ENCODE measurements at places on chromosomes 4 and X.

- no peak for DNase-seq
Measured at GRCh38 chrX:25017667-25018247, 2.0 kb upstream of the ARX start.

DNA sequence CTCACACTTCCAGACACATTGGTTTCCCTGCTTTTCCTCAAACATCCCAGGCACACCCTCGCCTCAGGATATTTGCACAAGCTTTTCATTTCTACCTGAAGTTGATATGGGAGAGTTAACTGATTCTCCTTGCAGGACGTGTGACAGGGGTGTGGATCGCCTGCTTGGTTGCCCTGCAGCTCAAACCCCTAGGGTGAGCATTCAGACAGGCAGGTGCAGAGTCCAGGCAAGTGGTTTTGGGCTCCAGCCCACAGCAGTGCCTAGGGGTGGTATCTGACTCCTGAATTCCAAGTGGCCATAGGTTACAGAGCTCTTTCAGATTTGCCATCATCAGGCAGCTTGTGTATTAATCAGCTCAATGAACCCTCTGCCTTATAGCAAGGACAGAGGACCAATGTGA, 1104.2 kb upstream of the IGFBP7 start:
- DNase-seq: no peak

DNA sequence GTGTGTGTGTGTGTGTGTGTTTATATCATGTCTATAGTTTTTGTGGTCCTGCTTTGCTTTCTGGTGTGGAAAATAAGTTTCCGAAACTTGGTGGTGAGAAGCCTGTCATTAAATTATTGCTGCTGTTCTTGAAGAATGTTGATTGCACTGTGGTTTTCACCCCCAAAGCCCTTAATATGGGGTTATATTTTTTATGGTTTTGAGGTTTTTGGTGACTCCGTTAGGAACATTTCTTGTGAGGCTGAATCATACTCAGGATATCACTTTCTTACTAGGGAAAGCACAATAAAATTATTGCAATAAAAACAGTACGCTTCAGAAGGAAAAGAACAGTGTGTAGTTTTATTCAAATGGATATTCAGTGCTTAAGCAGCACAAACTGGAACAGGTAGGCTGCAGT, 539.1 kb upstream of the MAGEB18 start:
- no peak for DNase-seq

GRCh38 chr4:104616401-104616820, 121.7 kb upstream of the CXXC4 start:
- no peak for DNase-seq

GRCh38 chr4:186771624-186772023, 48.0 kb upstream of the FAT1 start:
- no peak for DNase-seq

DNA sequence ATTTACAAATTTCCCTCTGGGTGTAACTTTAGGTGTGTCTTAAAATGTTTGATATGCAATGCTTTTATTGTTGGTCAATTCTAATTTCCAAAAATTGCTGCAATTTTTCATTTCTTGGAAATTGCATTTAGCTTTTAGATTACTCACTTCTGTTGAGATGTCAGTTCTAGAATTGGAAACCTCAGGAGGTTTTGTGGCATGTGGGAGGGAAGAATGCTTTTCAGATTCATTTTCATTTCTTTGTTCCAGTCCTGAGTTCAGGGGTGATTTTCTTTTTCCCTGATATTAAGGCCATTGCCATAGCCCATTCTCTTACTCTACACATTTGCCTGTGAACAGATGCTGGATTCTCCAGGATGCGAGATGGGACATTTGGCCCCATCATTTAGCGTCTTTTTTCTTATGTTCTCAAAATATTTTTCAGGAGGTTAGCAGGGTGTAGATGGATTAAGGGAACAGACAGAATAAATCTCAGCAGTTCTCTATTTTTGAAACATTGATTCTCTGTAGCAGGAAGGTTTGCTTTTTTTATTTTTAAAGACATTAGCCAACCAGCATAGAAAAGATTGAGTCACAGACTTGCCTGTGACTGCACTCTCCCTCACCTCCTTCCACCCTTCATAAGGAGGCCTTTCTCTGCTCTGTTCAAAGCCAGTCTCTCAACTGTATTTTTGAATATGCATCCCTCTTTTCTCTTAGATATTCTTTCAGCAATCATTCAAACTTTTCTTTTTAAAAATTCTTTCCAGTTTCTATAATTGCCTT, 238.4 kb upstream of the ANXA3 start:
- DNase-seq: no peak

DNA sequence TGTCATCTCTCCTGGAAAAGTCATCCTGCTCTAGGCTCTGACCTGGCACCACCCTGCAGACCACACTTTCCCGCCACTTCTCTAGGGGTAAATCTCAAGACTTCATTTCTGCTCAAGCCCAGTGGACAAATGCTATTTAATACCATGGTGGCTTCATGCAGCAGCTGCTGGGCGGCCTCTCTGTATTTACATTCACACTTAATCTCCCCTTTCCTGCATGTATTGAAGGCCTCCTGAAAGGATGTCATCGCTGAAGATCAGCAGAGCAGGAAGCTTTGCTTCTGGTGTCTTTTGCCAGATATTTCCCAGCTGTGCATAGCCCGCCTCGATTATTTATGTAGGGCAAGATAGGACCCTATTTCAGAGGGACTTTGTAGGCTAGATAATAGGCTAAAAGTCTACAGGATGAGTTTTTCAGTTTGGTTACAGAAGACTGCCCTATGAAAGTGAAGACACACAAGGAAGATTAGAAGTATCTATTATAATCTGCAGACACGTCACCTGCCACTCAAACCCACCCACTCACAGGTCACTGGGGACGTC, 17.2 kb downstream of the PROM1 start:
- no peak for DNase-seq

- DNase-seq: no peak
Measured at GRCh38 chrX:40733706-40734105, 1.6 kb downstream of the MED14 start.

GRCh38 chr4:6925357-6925836, 15.8 kb downstream of the TBC1D14 start:
- no peak for DNase-seq

- no peak for DNase-seq
Measured at GRCh38 chr4:120525106-120525505, 397.4 kb downstream of the PRDM5 start.

- no peak for DNase-seq
Measured at GRCh38 chr4:13766761-13767540, 139.4 kb upstream of the BOD1L1 start.

DNA sequence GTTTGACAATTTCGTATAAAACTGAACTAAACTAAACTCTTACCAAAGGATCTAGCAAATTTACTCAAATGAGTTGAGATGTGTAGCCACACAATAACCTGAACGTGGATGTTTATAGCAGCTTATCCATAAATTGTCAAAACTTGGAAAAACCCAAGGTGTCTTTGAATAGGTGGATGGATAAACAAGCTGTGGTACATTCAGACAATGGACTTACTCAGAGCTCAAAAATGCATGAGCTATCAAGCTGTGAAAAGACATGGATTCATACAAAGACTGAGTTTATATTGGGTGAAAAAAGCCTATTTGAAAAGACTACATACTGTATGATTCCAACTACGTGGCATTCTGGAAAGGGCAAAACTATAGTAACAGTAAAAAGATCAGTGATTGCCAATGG, 69.5 kb downstream of the LARP1B start:
- DNase-seq: no peak

DNA sequence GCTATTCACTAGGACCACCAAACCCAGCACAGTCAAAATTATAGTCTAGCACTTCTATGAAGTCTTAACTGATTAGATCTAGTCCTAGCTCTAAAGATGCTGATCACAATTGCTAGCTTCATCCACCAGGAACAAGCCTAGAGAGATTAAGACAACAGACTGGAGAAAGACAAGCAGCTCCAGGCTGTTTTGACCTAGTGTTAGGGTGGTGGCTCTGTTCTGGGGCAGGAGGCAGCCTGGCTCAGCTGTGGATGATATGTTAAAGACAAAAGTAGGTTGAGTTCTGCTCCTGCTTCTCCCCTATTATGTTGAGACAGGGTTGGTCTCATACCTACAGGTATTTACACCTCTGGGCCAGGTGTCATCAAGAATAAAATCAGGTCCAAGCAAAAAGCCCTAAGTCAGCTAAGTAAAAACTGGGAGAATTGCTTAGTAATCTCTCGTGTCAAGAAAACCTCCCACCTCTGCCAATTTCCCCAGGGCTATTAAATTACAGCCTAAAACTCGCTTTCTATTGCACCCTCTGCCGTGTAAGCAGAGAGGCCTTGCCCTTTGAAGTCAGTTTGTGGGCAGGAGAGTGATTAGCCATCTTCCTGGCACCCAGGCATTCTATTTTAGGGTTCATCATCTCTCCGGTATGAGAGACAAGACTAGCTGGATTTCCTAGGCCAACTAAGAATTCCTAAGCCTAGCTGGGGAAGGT, 39.9 kb downstream of the RAB40AL start:
- no peak for DNase-seq

GRCh38 chrX:24332878-24333277, 19.0 kb upstream of the SUPT20HL2 start:
- no peak for DNase-seq

GRCh38 chr4:139469216-139469615, 15.3 kb downstream of the RAB33B start:
- DNase-seq: no peak

DNA sequence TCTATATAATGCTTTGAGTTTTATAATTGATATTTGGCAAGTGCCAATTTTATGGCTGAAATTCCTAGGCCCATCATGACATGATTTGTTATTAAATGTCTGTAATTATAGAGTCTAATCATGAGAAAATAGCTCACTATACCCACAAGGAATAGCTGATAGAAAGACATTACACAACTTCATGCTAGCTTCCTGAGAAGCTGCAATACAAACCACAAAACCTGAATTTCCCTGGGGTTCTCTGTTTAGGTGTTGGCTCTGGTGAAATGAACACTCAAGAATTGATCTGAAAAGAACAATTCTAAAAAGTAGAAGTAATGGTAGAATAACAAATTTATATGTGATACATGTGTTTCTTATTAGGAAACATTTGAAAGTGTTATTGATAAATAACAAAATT, 169.6 kb downstream of the GASK1B start:
- no peak for DNase-seq

Measured in NCI-H2081 treated with DMSO at 0.1 percent for 48 hours (cell line).